ENCODE measurements at places on chromosomes 1 and 21.

- no peak for DNase-seq
Measured at GRCh38 chr1:210707300-210708240, 378.9 kb downstream of the HHAT start.

GRCh38 chr1:162946701-162947100 lies 85.7 kb upstream of the CCDC190 start:
- DNase-seq: no peak

GRCh38 chr1:222064388-222065211 lies 322.7 kb upstream of the DUSP10 start:
- DNase-seq: no peak

DNA sequence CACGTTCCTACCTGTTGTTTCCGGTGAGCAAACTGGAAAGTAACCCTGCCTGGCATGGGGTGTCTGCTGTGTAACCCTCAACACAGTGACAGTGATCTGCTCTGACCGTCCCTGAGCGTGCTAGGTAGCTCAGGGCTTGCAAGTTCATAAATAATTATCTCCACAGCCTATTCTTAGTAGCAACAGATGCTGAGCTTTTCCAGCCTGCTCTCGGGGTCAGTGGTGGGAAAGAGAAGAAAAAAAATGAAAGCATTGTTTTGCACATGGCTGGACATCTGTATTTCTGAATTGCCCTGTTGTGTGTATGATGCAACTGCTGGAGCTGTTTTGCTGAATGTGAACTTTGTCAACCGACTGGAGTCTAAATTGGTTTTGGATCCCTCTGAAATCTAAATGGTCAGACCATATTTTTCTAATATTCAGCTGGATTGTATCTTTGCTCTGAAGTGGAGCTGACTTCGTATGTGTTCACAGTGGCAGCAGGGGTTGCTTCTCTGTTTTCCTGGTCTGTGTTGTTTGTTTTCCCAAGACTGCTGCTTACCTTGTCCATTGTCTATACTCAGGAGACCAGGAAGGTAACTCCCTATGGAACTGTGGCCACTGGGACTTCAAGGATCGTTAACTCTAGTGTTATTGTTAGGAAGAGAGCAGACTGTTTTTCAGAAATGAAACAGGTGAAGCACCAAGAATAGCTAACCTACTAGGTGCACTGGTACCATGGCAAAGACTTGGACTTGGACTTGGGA lies 27.0 kb downstream of the TGFB2 start:
- DNase-seq: no peak

DNA sequence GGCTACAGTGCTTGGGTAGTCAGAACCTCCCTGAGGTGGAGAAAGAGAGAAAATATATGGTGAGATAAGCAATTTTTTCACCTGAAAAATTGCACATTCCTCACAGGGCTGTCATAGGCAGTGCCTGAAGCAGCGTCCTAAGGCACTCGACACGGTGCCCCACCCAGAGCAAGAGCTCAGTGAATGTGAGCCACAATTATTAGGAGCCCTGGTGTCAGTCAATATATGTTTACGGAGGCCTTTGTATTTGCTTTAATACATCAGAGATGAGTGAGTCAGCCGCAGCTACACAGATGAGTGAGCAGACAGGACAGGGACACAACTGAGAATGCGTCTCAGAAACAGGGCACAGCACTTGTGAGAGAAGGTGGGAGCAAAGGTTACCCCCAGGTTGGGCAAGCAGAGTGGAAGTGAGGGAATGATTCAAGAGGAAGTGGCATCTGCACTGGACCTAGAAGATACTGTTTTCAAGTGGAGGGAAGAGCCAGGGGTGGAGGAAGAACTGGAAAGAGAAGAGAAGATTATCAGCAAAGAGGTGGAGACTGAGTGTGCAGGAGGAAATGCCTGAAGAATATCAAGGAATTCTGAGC lies 5.2 kb upstream of the PIGC start:
- DNase-seq: no peak

DNA sequence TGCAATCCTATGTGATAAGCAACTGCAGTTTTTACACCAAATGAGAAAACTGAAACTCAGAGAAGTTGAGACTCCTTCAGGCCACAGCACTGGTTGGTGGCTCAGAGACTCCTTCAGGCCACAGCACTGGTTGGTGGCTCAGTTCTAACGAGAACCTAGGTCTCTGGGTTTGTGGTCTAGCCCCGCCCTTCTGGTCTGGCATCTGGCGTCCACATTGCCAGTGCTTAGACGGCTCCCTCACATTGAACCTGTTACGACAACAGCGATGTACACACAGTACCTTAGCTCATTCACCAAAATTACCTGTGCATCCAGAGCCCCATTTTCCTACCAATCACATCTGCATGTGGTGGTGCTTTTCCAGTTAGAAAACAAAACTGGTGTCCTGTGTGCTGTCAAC lies 66.1 kb downstream of the NID1 start:
- peak; percentile 33 for DNase-seq

DNA sequence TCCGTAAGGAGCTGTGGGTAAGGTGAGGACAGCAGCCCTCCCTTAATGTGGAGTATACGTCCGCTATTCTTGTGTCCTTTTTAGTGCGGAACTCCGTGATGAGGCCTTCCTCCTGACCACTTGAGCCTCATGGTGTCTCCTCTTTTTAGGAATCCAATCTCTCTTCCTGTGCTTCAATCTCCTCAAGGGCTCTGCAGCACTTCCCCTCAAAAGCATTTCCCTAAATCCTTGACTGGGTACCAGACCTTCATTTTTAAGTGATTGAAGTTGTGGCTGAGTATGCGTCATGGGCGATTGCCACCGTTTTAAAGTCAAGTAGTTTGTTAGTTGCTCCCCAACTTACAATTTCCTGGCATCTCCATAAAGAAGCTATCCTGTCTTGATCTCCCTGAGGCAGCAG lies 62.8 kb downstream of the SAMSN1 start:
- DNase-seq: no peak

- DNase-seq: no peak
Measured at GRCh38 chr1:119462964-119463363, 44.0 kb upstream of the HSD3B1 start.

DNA sequence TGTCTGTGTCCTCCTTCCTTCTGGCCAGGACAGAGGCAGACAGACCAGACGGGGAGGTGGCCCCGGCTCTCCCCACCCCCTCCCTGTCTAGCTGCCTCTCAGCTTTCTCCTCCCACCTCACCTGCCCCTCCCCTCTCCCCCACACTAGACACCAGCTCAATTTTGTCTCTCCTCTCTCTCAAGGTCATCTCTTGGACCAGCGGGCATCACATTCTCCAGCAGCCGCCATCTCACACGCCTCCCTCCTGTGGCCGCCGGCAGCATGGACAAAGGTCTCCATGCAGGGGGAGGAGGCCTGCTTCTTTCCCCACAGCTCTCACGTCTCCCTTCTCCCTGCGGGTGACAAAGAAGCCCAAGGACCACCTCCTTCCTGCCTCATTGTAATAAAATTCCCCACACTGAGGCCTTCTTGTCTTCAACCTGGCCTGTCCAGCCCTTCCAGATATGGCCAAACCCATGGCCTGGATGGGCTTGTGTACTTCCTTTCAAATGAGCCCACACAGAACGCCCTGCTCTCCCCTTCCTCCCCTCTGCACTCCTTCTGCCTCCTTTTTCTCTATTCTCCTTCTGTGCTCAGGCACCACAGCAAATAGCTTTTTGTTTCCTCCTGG lies 14.6 kb downstream of the OPTC start:
- no peak for DNase-seq

DNA sequence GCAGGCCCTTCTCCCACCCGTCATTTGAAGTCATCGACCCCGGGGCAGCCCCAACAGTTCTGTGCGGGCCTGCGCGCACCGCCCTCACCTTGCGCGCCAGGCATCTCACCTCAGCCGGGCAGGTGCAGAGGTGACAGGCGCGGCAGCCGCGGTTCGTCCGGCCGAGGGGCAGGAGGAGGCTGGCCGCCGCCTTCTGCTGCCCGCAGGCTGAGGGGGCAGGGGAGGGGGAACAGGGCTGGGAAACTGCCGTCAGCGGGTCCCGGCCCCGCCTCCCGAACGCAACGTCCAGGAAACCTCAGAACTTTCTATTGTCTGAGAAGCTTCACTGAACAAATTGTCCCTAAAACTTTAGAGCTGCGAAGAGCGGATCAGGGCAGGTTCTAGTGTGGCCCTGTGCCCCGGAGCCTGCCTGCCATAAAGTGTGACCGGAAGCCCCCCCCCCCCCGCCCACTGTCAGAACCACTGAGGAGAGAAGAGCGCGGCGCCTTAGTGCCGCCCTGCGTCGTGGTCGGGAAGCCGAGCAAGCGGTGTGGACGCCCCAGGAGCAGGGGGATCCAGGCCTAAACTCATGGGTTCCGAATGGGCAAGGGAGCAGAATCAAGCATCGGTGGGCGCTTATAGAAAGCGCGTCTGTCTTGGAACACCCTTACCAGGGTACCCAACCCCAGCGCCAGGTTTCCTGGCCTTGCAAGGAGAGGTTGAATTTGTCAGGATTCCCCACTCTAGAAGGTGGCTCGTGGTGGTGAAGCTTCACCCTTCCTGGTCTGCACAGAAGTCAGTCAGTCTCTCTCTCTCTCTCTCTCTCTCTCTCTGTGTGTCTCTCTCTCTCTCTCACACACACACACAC lies 13.3 kb upstream of the TBX15 start:
- no peak for DNase-seq

DNA sequence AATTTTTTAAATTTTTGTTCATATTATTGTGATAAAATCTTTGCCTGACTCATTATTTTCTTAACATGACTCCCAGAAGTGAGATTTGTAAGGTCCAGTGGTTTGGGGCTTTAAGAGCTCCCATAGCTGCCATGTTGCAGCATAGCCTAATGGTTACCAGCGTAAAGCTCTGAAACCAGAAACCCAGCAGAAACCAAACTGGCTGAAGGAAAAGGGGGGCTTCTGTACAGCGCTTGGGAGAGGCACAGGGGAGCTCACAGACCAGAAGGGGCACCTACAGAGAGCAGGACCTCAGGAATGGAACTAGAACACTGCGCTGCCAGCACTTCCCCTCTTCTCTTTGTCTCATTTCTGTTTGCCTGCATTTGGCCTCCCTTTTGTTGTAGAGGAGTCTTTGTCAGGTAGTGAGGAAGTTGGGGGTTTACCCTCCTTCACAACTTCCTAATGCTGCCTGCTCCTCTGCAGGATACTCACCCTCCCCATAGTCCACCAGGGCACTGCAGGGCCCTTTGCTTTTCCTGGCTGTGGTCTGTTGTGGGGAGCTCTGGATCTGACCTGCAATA lies 2.6 kb upstream of the PYCR2 start:
- DNase-seq: no peak

DNA sequence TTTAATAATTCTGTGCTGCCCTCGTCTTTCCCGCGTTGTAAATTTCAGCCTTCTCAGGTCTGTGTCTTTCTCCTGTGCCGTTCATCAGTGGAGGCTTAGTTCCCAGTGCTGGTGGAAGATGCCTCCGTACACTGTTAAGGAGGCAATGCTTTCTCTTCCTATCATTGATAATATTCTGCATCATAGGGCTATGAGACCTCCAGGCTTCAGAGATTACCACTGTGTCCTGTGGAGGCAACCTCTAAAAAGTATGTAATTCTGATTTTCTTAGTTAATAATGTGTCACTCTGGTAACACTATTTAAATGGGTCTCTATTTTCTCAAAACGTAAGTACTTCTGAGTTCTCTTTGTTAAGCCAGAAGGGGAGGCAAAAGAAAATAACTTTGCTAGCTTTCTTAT lies 538.3 kb downstream of the SMYD3 start:
- no peak for DNase-seq

DNA sequence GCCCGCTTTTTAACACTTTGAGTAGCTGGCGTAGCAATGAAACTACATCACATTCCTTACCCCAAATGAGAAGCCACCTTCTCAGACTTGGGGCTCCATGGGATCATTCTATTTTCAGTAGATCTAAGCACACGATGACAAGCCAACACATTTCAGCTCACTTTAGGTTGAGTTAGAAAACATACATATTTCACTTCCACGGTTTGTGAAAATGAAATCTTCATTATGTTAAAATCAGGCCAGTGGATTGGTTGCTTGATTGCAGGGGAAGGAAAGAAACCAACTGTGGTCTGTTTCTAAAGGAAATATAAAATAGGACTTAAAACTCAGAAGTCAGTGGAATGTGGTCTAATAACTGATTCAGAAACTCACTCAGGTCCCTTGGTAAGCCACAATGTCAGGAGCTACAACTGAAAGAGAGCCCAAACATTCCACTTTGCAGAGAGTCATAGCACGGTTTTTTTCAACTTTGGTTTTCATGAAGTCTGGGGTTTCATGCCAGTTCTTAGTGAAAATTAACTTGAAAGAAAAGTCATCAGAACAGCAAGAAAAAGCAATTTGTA lies 82.3 kb upstream of the TIAM1 start:
- peak; percentile 47 for DNase-seq

- no peak for DNase-seq
Measured at GRCh38 chr1:93972341-93972740, 63.1 kb upstream of the GCLM start.

Data from stimulated activated naive CD8-positive, alpha-beta T cell treated with anti-CD3 and anti-CD28 coated beads, Interleukin-15, amount 100 ng/mL, for 72 hours (primary cell).